ENCODE measurements at places on chromosomes 5 and 9.

DNA sequence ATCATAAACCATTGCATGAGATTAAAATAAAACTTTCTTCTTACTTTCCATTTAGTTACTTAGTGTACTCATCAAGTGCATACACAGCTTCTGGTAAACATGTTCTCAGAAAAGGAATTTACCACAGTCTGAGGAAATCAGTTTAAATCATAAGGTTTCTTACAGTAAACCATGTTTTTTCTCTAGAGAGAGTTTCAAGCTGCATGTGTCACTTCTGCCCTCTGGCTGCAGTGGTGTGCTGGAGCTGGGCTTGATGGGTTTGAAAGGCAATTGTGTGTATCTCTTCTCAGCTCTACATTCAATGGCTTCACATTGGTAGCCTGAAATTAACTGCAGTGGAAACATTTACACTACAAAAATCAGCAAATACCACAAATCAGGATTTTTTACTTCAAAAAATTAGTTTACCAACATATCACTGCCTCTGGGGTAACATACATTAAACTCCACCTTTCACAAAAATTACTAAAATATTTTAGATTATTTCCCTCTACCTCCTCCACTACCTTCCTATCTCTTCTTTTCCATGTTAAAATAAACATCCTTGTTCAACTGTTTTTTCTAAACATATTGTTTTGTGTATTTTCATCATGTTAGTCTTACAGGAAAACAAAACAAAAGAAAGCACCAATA is 414.3 kb downstream of the ANXA1 start:
- no peak for DNase-seq

DNA sequence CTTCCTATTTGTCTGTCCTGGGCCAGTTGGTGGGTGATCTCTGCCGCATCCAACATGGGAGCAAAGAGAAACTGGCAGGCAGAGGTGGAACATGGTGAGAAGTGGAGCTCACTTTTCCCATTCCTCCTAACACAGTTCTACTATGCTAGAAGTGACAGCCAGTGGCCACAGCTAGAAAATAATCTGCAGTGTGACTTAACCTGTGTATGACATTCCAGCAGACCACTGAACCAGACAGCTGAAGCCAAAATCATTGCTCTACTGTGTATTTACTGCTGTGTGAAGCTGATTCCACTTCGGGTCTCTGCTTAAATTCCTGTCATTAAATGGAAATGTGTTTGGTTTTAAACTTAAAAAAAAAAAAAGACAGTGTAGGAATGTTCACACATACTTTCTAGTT is 523.0 kb downstream of the MTRR start:
- DNase-seq, result no peak

- DNase-seq, result no peak
Observed at GRCh38 chr5:105812304-105812703, 1858.4 kb downstream of the EFNA5 start.

GRCh38 chr9:113803811-113804589 is 72.1 kb upstream of the ZNF618 start:
- no peak for DNase-seq

GRCh38 chr9:2181792-2182191 is 166.6 kb downstream of the SMARCA2 start:
- peak; percentile 8 for DNase-seq

DNA sequence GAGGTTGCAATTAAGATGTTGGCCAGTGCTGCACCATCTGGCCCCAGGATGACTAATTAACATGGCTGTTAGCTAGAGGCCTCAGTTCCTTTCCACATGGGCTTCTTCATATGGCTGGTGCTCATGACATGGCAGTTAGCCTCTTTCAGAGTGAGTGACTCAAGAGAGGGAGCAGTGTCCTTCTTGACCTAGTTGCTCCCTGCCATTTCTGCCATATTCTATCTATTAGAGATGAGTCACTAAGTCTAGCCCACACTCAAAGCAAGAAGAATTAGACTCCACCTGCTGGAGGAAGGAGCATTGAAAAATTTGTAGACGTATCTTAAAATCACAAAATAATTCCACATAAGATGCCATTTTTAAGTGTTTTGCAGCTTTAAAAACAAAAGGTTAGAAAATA is 651.2 kb upstream of the CCNG1 start:
- DNase-seq, result no peak

DNA sequence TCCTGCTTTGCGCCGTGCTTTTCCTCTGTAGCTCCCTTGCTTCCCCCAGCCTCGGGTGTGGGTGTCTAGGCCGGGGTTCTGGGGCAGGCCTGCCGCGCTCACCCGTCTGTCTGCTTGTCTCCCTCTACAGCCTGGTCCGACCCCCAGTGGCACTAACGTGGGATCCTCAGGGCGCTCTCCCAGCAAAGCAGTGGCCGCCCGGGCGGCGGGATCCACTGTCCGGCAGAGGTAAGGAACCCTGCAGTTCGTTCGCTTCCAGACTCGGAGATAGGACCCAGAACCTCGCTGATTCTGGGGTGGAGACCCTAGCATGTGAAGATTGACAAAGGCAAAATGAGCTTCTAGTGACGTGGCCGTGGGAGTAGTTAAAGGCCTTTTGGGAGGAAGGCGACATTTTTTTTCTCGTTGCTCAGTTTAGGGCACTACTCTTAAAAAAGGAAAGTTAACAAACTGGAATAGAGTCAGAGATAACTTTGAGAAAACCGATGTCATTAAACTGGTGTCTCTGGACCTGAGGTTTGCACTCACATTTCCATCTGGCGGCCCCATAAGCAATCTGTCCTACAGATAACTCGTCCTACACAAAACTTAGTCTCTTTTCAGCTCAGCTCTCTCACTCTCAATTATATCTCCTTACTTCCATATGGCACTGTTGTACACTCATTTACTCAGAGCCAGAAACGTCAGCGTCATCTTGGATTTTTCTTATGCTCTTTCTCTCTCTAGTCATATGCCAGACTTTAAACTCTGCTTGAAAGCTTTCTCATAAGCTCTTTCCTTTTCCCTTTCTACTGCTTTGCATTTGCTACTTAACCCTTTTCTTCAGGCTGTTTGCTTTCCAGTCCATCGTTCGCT is 561 bp downstream of the SEC61B start:
- no peak for DNase-seq

DNA sequence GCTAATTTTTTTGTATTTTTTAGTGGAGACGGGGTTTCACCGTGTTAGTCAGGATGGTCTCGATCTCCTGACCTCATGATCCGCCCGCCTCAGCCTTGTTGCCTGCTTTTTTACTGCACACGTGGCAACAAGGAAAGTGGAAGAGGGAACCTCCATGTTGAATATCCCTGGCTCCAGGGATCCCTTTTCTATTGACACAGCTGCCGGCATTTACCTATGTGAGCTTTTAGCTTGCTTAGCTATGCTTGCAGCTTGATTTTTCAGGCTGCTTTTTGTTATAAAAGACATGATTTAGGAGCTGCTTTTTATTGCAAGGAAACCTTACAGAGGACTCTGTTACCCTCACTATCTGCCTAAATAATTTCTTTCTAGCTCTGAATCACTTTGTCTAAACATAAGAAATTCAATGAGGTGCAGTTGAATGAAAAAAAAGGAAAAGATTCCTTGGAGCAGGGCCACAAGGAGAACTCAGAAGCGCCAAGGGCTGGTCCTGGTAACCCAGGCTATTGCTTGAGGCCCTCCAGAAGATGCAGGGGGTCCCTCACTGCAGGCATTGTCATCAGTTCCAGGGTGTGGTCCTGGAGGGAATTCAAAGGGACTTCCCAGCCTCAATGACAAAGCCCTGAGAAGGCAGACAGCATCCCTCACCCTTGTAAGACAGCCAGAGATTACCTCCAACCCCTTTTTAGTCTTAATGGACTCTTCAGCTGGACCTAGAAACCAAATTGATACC is 89.9 kb downstream of the SYK start:
- DNase-seq, result no peak

DNA sequence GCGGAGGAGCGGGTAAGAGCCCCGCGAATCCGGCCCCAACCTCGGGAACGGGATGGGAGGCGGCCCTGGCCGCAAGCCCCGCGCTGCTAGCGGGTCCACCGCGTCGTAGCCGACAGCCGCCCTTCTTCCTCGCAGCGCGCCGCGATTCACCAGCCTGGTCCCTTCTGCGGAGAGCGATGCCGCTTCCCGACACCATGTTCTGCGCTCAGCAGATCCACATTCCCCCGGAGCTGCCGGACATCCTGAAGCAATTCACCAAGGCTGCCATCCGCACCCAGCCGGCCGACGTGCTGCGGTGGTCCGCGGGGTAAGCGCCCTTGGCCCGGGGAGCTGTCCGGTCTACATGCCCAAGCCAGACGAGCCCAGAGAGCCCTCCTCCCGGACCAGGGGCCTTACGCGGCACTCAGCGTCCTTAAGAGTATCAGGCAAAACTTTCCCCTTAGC is 335 bp downstream of the ROPN1L start:
- no peak for DNase-seq

DNA sequence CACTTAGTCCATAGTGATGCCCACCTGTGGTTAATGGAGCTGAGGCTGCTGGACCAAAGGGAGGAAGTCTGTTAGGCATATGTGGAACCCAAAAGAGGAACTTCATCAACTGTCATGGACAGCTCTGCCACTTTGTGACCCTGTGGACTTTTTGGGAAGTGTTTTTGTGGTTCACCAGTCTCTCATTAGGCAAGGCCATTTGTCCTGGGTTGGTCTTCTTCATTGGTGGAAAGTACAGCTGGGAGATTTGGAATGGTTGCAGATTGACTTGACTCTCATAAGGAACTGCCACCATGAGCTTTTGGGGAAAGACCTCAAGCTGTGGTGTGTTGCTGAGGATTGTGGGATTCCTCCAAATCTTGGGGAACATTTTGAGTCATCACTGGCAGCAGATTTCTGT is 31.9 kb upstream of the IL12B start:
- DNase-seq, result no peak

- no peak for DNase-seq
Observed at GRCh38 chr5:167966979-167967378, 324.5 kb upstream of the WWC1 start.

DNA sequence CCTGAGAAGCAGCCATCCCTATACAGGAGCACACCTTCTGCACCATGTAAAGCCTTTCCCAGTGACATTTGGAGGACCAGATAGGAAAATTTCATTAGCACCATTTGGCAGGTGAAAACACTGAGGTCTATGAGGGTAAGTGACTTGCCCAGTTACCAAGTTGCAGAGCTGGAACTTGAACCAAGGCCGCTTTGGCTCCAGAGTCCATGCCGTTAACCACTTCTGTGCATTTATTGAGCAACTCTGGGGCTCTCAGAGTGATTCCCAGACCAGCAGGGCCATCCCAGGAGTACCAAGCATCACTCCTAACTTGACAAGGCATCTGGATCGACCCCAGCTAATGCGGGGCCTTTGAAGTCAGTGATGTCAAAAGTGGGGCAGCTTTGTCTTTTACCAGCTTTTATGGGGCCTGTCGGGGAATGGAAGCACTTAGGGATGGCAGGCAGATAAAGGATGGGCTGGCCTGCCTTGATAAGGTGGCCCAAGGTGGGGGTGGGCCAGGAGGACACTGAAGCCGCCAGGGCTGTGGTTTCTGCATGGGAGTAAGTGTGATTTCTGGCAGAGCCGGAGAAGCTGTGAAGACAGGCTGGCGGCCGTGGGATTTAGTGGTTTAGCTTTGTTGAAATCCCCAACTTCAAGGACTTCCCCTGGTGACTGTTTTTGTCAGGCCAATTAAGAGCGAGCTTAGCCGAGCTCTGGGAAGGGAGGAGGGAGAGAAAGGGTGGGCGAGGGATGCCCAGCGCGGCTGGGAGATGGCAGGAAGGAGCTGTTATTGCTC is 127.3 kb downstream of the MACROH2A1 start:
- DNase-seq, result no peak

GRCh38 chr5:26579712-26580111 is 458.7 kb downstream of the CDH9 start:
- no peak for DNase-seq

DNA sequence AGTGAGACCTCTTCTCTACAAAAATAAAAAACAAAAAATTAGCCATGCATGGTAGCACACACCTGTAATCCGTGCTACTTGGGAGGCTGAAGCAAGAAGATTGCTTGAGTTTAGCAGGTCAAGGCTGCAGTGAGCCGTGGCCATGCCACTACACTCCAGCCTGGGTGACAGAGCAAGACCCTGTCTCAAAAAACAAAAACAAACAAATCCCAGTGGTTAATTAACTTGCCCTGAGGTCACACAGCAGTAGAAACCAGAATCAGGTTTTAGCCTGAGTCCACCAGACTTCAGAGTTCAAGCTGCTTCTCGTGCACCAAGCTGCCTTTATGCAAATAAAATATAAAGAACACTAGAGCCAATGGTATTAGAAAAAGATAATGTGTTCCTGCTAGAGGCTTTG is 169.7 kb downstream of the GOLPH3 start:
- DNase-seq, result no peak

DNA sequence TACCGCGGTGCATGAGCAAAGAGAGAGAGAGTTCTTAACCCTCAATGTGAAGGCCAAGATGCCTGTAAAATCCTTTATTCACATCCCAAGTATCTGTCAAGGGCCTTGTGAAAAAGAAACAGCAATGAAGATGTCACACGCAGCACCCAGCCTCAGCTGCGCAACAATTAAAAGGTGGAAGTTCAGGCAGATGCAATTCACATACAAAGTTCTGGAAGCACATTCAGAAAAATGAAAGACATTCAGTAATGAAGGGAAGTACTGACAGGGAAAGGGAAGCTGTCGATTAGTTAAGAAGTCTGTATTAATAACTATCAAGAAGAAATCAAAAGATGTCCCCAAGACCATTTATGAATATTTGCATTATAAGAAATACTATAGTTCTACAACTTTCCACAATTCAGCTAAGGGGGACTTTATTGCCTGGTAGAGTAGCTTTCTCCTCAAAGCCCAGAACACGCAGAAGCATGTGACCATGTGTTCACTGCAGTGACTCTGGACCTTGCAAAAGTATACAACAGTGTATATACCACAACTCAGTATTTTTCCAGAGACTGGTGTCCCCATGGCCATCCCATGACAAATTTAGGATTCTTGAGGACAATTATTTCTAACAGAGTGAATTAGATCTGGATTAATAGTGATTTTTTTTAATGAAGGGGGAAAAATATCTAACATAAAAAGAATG is 137.5 kb downstream of the CDK5RAP2 start:
- no peak for DNase-seq

DNA sequence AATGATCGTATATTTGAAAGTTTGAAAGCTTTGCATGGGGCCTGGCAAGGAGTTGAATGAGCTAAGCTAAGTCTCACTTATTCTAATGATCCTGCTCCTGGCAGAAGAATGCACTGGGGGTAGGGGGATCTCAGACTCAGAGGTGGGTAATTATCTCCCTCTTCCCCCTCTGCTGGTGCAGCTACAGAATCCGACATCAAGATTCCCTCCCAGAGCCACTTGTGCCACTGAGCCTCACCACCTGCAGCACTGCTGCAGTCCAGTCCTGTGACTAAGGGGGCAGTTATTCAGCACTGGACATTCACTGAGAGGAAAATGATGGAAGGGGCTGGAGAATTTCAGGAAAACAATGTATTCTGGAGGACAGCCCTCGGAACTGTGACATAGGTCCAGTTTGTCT is 205.8 kb downstream of the DEPDC1B start:
- DNase-seq, result no peak

- DNase-seq, result no peak
Observed at GRCh38 chr5:97165726-97166125, 17.3 kb downstream of the RIOK2 start.

DNA sequence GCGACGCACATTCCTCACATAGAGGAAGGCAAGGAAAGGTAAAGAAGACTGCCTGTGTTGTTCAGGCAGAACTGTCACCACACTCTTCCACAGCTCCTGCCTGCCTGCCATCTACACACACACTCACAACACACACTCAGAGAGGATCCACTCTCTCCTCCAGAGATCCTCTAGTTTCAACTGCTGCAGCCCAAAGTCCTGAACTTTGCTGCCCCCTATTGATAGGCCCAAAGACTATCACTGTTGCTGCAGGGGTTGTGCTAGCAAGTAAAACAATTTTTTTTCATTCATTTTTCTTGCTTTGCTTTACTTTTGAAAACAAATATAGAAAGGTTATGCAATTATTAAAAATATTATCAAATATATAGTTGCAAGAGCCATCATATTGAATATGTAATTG is 5.9 kb upstream of the CFAP90 start:
- DNase-seq, result peak; percentile 22
